ENCODE measurements at places on chromosomes 13 and 19.
A peak's percentile ranks its signal among the peaks of the same experiment; 100 is the strongest.

DNA sequence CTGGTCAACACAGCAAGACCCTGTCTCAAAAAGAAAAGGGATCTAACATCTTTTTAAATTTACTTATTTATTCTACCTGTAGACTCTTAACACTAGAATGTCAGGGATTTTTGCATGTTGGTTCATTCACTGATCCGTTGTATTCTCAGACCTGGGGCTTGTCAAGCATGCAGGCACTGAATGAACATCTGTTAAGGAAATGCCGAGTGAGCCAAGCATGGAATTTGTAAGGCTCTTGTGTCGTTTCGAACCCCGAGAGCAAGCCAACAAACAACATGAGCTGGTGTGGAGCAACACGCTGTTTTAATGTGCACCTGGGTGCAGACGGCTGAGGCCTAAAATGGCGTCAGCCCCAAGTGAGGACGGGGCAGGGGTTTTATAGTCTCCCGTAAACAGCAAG lies 10.0 kb upstream of the OR1M1 start:
- DNase-seq: no peak

GRCh38 chr13:39051157-39051556 lies 12.9 kb downstream of the NHLRC3 start:
- DNase-seq: peak; percentile 31

- DNase-seq: peak; percentile 6
Observed at GRCh38 chr13:27022571-27023311, 148.9 kb downstream of the USP12 start.

- no peak for DNase-seq
Observed at GRCh38 chr13:30113551-30113950, 193.8 kb downstream of the KATNAL1 start.

DNA sequence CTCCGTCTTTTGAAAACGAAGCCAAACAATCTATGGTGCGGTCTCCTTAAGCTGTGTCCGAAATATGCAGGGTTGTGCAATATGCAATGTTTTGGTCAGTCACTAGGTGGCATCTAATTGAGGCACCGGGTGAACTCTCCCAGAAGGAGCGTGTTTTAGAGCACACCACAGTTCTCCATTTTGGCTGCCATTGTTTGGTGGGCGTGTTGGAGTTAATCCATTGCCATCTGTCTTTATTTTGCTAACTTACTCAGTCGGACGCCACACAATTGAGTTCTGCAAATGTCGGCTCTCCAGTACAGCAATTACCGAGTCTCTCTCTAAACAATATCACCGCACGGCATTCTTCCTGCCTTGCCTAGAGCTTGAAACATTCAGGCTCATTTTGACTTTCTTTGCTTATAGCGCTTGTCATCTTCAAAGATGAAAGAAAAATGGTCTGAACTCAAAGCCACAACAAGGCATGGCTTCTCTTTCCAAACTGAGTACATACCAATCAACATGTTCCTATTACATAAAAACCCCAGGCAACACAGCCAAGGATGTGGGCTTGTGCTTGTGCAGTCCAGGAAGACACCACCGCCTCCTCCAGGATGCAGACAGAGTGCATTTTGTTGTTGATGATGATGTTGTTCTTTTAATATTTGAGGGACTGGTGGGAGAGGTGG lies 182.0 kb upstream of the SERP2 start:
- DNase-seq: peak; percentile 97

GRCh38 chr19:41218615-41219507 lies at the start of gene AXL:
AXL (plus strand) TSS chr19:41219223; CDS start chr19:41219393, 170 bp downstream.
- DNase-seq: no peak

DNA sequence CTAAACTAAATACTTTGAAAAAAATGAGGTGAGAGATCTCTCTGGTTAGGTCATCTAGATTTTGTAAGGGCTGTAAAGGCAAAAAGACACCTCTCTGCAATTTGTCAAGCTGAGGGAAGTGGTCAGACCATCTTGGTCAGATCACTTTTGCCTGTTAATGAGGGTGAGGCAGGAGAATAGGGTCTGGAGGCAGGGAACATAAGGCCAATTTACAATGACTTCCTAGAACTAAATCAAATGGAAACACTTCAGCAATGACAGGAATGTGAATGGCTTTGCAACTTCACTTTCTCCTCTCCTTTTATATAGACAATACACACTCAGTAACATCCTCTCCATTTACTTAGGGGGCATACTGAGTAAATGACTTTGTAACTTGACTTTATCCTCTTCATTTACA lies 1653.4 kb downstream of the SLITRK5 start:
- DNase-seq: no peak

GRCh38 chr13:43631106-43631505 lies 155.7 kb downstream of the ENOX1 start:
- peak; percentile 8 for DNase-seq

- no peak for DNase-seq
Observed at GRCh38 chr19:3281026-3281425, 56.6 kb downstream of the CELF5 start.

DNA sequence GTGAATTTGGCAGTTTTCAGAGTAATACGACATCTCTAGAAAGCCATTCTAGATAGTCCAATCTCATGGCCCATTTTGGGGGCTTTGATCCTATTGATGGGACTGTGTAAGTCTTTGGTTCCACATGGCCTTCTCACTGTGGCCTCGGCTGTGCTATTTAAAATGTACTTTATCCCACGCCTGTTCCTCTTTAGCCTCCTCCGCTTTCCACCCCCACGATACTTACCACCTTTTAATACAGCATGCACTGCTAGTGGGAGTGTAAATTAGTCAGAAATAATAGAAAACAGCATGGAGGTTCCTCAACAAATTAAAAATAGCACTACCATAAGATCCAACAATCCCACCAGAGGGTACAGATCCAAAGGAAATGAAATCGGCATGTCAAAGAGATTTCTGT lies 28.3 kb upstream of the CEBPG start:
- DNase-seq: no peak

- DNase-seq: no peak
Observed at GRCh38 chr13:30002577-30002976, 152.2 kb upstream of the UBL3 start.

DNA sequence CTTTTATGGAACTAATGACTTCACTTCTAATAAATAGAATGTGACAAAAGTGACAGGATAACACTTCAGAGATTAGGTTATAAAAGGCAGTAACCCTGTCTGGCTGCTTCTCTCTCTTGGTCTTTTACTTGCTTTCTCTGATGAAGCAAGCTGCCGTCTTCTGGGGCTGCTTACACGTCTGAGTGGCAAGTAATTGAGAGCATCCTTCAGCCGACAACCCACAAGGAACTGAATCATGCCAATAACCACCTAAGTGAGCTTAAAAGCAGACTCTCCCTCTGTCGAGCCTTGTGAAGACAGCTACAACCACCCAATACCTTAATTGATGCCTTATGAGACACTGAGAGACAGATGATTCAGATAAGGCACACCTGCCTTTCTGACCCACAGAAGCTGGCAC lies 1091.2 kb downstream of the SLITRK1 start:
- DNase-seq: no peak

DNA sequence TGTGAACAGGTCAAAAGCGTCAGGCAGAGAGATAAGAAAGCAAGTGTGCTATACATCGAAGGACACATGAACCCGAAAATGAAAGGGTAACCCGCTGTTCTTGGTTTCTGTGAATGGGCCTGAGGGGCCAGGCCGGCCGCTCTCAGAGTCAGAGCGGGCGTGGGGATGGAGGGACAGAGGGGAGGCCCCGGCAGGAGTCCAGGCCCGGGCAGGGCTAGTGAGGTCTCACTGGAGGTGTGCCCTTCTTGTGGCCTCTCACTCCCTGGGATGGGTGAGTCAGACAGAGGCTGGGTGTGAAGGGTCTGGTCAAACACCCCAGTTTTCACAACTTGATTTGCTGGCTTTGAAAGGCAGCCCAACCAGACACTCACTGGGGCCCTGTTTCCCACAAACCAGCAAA lies 17.4 kb upstream of the NDUFS7 start:
- DNase-seq: no peak

DNA sequence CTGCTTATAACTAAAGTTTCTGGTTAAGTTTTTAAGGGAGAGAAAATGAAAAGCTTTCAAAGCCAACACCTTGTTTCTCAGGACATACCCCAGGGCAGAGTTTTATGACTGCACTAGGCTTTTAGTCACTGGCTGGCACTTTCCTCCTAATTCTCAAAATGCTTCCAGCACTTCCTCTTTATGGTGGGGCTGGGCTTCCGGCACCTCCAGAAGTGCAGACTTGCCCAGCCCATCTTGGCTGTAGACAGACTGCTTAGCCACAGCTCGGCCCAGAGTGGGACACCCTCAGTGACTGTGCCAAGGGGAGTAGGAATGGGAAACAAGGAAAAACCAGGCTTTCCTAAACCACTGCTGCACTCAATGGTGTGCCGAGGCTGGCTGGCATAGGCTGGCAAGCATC lies 23.2 kb upstream of the GTF3A start:
- DNase-seq: no peak

GRCh38 chr19:35908010-35908441 lies at the start of gene TYROBP:
TYROBP (minus strand) TSS chr19:35908295; CDS start chr19:35908228, 67 bp downstream.
- no peak for DNase-seq

DNA sequence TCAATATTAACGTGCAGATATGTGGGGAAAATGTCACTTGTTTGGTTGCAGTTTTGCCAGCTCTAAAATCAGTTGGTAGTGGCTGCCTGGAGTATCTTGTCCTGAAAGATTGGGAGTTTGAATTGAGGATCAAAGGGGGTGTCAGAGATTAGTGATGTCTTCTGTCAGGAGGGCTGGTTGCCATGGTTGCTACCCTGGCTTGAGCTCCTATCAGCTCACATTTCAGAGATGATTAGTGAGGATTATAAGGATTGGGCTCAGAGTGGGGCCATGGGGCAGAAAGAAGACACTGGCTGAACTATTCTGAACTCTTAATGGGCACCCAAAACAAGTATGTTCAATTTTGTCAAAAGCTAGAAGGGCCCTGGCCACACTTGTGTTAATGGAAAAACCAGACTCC lies 95.5 kb upstream of the RNF113B start:
- DNase-seq: no peak

- DNase-seq: no peak
Observed at GRCh38 chr13:114077933-114078325, 54.5 kb downstream of the RASA3 start.

DNA sequence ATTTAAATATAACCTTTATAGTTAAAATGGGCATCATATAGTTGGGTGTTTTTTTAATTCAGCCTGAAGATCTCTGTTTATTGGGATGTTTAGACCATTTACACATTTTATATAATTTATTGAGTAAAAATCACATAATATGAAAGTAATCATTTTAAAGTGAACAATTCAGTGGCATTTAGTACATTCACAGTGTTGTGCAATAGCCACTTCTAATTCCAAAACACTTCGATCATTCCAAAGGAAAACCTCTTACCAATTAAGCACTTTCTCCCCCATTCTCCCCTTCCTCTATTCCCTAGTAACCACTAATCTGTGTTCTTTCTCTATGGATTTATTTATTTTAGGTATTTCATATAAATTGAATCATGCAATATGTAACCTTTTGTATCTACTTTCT lies 30.2 kb downstream of the ZNF527 start:
- DNase-seq: no peak

- DNase-seq: no peak
Observed at GRCh38 chr13:29953542-29953941, 103.1 kb upstream of the UBL3 start.

GRCh38 chr13:102530751-102531150 lies 66.0 kb upstream of the TPP2 start:
- DNase-seq: no peak

DNA sequence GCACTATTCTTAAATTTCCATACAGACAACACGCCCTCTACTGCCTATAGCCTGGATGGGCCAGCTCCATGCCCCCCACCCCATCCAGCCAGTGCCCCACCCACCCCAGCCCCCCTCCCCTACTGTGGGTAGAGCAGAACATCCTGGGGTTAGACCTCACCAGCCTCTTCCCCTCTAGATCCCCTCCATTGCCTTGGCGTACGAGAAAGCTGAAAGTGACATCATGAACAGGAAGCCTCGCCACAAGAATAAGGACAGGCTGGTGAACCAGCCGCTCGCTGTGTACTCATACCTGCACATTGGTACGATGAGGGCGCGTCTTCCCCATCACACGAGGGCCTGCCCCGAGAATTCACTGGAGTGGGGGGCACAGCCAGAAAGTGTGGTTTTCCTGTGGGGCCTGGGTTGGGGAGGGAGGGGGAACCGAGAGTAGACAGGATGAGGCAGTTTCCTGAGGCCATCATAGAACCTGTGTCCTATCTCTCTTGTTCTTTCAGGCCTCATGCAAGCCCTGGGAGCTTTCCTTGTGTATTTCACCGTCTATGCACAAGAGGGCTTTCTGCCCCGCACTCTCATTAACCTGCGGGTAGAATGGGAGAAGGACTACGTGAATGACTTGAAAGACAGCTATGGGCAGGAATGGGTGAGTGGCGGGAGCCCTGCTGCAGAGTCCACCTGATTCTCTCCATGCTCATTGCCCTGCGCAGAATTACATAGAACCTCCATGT lies 29.1 kb downstream of the ATP12A start:
- DNase-seq: no peak

- no peak for DNase-seq
Observed at GRCh38 chr19:16541526-16542044, 652 bp downstream of the CHERP start.

GRCh38 chr19:43667126-43667875 lies 2.7 kb downstream of the PLAUR start:
- no peak for DNase-seq
